Natural killer cell (primary cell): ENCODE measurements at places on chromosomes 16 and 17.

DNA sequence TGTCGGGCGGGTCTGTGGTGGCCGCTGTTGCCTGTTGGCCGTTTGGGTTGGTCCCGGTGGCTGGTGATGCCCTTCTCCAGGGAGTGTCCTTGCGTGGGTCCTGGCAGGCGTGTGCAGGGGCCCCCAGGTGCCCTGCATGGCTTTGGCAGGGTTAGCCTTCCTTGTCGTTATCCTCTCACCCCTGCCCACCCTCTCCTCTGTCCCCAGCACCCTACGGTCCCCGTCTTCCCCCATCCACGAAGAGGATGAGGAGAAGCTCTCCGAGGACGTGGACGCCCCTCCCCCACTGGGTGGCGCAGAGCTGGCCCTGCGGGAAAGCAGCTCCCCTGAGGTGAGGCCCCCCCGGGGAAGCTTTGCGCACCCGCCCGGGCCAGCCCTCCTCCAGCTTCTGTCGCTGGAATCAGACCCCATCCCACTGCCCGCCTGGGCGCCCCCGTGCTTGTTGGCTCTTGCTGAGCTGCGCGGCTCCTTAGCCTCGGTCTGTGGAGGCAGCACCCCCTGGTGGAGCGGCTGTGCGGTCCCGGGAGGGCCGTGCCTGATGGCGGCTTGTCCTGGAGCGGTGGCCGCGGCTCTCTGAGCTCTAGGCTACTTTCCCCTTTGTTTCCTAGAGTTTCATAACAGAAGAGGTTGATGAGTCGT, 10.6 kb upstream of the NUDT16L1 start:
- DNase-seq, result no peak

- peak; percentile 60 for DNase-seq
Observed at GRCh38 chr17:57982452-57983170, 5.4 kb downstream of the VEZF1 start.

DNA sequence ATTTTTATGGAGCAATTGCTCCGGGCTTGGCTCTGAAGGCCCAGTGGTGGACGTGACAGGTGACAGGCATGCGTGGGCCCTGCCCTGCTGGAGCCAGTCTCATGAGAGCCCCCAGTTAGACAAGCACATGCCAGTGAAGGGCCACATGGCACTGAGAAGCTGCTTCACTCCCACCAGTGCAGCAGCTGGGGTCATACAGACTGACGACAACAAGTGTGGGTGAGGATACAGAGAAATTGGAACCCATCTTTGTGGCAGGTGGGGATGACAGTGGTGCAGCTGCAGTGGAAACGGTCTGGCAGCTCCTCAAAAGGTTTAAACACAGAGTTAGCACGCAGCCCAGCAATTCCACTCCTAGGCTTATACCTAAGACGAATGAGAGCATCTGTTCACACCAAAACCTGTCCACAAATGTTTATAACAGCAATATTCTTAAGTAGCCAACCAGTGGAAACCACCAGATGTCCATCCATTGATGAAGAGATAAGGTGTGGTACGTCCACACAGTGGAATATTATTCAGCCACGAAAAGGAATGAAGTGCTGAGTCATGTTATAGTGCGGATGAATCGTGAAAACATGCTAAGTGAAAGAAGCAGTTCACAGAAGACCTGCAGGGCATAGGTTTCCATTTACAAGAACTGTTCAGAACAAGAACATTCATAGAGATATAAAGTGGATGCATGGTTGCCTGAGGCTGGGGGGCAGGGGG, 12.5 kb upstream of the CIBAR2 start:
- no peak for DNase-seq

GRCh38 chr17:47192554-47192953, 3.5 kb upstream of the CDC27 start:
- peak; percentile 47 for DNase-seq

GRCh38 chr17:43125967-43126910, 1.1 kb upstream of the BRCA1 start:
- DNase-seq, result peak; percentile 18

GRCh38 chr17:60524463-60525327, 1.3 kb downstream of the APPBP2 start:
- DNase-seq, result no peak

- DNase-seq, result peak; percentile 33
Observed at GRCh38 chr17:1561420-1562175, 994 bp downstream of the PITPNA start.

DNA sequence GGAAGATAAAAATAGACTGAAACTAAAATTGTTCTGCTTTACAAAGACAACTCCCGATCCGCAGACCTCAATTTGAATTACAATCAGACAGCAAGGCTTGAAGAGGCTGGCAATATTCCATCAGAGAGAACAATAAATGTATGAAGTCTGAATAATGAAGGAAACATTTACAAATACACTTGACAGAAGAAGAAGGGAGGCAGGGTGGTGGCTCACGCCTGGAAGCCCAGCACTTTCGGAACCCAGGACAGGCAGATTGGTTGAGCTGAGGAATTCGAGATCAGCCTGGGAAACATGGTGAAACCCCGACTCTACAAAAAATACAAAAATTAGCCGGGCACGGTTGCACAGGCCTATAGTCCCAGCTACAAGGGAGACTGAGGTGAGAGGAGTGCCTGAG, 14.6 kb downstream of the ODF4 start:
- no peak for DNase-seq

DNA sequence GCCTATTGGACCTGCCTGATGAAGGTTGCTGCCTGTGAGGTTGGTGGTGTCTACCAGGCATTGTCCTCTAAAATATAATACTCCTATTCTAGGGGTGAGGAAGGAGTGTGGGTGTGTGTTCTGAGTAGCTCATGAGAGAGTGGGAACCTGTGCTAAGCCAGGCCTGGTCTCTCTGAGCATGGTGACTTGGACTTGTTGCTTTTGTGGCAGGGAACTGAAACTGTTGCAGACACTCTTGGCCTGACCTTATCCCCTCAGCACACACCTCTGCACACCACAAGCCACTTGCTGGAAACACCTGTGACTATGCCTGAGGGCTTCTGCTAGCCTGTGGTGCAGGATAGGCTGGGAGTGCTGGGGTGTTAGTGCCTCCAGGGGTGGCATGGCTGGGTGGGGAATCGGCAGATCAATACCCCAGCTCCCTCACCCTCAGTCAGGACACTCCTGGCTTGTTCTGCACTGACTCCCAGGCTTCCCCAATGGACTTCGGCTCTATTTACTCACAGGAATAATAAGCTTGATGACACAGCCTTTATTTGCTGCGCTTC, 29.9 kb downstream of the PLCG2 start:
- DNase-seq, result peak; percentile 45

DNA sequence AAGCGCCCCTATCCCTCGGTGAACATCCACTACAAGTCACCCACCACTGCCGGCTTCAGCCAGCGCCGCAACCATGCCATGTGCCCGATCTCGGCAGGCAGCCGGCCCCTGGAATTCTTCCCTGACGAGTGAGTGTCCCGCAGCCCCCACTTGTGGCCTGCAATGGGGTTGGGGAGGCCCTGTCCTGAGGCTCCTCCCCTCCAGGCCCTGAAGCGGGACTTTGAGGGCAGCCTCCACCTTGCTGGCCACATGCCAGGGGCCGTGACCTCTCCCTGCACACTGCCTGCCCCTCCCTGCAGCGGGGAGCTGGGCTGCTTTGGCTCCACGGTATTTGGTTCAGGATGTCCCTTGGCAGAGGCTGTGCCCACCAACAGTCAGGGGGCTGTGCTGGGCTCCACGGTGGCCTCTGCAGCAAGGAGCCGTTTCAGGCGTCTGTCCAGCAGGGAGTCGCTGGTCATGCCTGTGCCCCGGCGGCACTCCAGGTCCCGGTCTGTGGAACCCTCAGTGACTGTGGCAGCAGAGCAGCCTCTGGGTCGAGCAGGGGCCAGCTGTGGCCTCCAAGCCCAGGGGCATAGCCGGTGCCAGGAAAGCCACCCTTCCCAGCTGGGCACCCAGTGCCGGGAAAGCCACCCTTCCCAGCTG, 8.3 kb downstream of the NME3 start:
- no peak for DNase-seq

GRCh38 chr17:73838815-73839214, 194.6 kb upstream of the SDK2 start:
- DNase-seq, result no peak

GRCh38 chr17:37405955-37406634, 541 bp downstream of the ACACA start:
- no peak for DNase-seq

DNA sequence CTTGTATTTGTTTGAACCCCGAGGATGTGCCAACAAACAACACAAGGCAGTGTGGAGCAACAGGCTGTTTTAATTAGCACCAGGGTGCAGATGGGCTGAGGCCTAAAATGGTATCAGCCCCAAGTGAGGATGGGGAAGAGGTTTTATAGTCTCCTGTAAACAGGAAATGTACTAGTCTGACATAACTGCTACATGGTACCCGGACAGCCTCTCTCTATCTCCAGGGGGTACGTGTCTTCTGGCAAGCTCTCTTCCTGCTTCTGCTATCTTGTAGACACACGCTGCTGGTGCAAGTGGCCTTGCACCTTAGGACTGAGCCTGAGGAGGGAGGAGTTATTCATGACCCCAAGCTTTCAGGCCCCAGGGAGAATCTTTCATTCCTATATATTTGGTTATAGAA, 2451.0 kb downstream of the TP53TG3F start:
- no peak for DNase-seq

- DNase-seq, result peak; percentile 4
Observed at GRCh38 chr17:77602062-77602746, 356.3 kb upstream of the TNRC6C start.
